Right renal cortex interstitium (tissue), 3 donors: ENCODE measurements at places on chromosomes 16 and 17.

GRCh38 chr17:78130437-78131101 is at the start of gene TMC8:
Gene TMC8, plus strand, starts transcription at chr17:78130771. Its CDS starts 818 bp downstream, at chr17:78131589.
- no peak for DNase-seq

GRCh38 chr16:22265351-22265750 is 31.9 kb upstream of the POLR3E start:
- no peak for DNase-seq

DNA sequence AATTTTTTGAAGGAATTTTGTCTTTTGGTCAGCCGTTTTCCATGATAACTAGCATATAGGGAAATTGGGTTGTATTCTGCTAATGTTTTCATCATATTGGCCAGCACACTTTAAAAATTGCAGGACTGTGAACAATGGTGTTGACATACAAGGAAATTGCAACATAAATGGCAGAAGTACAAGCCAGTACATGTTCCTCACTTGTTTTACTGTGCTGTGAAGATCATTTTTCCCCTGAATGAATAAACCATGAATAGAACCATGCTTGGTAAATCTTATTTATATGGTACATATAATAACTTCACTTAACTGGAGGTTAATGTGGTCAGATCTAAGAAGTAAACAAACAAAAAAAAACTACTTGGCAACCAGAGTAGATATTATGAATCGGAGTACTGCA is 22.8 kb downstream of the OMG start:
- DNase-seq: no peak

- no peak for DNase-seq
Observed at GRCh38 chr17:72479113-72479512, 358.3 kb downstream of the SOX9 start.

DNA sequence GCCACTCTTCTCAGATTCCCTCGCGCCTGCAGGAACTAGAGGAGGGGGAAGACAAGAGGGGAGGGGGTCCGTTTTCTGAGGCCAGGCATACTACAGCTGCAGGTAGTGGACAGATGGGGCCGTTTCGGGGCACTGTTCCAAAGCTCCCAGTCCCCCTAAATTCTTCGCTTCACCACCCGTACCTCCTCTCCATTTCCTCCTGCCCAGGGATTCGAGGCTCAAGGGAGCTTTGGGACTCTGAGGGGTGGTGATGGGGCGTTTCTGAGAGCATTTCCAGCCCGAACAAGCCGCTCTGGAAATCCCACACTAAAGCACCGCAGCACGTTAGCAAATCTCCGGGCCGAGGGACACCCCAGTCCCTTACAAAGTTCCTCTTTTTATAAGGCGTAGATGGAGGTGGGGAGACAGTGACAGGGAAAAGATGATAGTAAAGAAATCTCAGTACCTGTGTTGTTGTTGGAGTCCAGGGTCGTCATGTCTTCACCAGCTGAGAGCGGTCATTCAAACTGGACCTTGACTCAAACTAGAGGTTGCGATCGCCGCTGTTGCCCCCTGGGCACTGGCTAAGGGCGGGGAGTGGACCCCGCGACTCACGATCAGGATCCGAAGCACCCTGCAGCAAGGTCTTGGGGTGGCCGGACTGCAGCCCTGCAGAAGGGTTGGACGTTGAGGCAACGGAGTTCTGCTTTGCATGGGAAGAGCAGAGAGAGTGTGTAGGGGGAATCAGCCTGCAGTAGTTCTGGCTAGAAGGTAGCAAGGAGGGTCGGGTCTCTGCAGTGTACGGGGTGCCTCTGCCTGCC is 570 bp downstream of the NR1D1 start:
- DNase-seq: no peak

DNA sequence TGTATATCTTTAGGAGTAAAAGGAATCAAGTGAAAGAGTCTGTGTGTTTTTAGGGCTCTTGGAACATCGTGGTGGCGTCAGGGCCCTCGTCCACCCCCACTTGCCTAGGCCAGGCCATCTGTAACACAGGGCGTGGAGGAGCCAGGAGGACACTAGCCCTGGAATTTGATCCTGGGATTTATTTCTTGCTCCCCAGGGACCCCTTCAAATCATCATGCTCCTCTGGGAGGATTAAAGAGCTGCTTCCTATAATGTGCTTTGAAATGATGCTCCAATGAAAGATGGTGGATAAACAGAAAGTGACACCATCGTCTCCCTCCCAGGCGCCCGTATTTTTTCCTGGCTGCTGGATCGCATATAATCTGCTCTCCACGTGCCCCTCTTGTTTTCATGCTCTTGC is 113.3 kb downstream of the AATF start:
- no peak for DNase-seq

GRCh38 chr16:35404273-35404672 is 1944.9 kb downstream of the TP53TG3F start:
- DNase-seq: no peak
